ENCODE measurements at places on chromosomes 5 and 9.

GRCh38 chr9:37818849-37819248 lies 18.3 kb downstream of the DCAF10 start:
- DNase-seq, result no peak

DNA sequence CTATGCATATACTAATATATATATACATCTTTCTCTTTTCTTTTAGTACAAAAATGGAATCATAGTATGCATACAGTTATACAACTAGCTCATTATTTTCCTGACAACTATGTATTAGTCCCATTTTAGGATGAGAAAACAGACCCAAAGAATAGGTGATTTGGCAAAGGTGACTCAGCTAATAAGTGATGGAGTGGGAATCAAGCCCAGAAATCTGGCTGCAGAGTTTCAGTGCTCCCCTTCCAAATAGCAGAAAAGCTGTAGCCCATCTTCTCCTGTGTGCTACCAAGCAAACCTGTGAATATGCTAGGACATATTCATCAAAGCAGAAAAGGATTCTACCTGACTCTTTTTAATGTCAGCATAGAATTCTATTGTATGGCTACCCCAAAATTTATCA lies 114.7 kb downstream of the ARL15 start:
- no peak for DNase-seq

DNA sequence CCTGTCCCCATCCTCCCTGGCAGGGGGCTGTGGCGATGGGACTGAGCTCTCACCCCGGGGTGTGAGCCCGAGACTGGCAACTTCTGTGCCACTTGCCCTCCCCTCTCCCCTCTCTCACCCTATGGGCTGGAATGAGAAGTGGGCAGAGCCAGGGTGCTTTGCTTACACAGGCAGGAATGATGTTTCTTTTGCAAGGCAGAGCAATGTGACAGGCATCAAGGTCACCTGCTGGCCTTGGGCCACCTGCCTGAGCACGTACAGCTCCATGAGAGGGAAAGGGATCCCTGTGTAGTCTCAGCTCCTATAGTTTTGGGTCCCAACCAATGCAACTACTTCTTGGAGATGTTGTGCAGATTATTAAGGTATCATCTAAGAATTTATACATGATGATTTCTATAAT lies 252.8 kb upstream of the DAP start:
- no peak for DNase-seq

GRCh38 chr5:109996246-109996645 lies 306.5 kb downstream of the MAN2A1 start:
- DNase-seq, result no peak

DNA sequence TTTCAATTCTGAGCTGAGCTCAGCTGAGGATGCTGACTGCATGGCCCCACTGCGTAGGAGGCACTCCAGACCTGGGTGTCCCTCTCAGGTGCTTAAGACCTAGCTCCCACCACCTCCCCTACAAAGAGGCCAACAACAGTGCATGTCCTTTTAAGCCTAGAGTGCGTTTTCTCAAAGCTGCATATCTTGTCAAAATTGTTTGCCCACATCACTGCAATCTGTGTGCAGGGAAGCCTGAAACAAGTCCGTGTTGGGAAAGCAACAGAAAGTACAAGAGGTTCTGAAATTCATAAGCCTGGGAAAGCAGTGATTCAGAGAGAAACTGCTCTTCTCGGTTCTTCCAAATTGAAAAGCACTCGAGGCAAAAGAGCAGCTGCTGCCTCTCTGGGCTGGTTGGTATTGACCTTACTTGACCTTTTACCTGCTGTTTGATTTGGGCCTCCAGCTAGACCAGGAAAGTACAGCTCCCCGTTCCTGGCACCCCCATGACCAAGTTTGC lies 238.4 kb downstream of the NR2F1-AS1 start:
- DNase-seq, result no peak

GRCh38 chr5:58088941-58089340 lies 370.9 kb downstream of the PLK2 start:
- DNase-seq, result no peak

DNA sequence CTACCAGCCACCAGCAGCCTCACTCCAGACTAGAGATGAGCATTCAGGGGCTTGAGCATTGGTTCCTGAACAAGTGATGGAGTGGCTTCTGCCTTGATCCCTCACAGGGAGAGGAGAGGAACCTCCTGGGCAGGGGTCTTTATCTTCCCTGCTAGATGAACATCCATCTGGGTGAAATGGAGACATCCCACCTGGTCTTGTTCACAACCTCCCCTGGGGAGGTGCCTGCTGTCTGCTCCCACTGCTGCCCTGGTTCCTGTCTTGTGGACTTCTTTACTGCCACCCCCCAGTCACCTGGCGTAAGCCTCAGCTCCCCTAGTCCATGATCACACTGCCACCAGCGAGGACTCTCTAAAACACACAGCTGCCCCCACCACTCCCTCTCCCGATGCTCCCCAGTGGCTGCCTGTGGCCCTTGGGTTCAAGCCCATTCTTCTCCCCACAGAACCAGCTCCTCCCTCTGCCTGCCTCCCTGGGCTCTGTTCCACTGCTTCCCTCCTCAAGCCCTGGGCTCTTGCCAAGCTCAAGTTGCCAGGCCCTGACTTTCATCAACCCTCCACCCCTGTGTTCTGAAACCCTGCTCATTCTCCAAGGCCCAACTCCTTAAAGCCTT lies 51.5 kb downstream of the COL15A1 start:
- no peak for DNase-seq

DNA sequence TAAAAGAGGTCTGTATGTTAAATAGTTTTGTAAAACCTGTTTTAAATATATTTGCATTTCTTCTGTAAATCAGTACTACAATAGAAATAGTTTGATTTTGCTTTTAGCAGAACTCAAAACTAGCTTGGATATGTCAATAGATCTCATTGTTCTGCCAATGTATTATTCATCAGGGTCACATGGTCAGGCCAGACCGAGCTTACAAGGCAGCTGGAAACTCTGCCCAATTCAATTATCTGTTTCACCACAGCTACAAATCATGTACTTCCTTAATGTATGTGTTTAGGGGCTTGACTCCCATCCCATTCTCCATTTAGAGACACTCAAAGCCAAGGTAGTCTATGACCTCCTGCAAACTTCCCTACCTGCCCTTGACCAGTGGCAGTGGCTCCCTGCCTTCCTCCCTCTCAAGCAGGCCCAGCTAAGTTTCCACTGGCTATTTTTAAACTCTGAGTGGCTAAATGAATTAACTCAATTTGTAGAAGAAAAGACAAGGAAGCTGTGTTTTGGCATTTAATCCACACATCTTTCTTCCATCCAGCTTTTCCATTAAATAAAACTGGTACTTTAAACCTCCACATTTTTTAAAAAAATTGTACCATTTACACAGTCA lies 46.4 kb upstream of the SELENOP start:
- no peak for DNase-seq

DNA sequence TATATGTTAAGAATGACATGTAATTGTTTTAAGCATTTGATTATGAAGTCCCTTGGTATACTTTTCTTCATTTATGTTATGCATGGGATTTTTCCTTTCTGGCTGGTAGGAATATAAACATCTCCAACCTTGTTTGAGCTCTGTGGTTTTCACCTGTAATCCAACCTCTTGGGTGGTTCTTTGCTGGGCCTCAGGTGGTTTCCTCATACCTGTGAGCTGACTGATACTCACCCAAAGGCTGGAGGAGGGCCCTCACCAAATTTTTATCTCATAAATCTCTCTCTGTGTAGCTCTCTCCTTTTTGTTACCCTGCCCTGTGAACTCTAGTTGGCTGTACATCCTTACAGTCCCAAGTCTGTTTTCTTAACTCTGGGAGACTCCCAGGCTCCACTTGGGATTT lies 39.8 kb upstream of the C6 start:
- DNase-seq, result no peak

DNA sequence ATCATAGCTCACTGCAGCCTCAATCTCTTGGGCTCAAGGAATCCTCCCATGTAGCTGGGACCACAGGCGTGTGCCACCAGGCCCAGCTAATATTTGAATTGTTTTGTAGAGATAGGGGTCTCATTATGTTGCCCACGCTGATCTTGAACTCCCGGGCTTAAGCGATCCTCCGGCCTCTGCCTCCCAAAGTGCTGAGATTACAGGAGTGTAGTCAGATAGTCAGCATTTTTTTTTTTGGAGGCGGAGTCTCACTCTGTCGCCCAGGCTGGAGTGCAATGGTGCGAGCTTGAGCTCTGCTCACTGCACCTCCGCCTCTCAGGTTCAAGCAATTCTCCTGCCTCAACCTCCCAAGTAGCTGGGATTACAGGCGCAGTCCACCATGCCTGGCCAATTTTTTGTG lies 1.6 kb upstream of the SAR1B start:
- no peak for DNase-seq

DNA sequence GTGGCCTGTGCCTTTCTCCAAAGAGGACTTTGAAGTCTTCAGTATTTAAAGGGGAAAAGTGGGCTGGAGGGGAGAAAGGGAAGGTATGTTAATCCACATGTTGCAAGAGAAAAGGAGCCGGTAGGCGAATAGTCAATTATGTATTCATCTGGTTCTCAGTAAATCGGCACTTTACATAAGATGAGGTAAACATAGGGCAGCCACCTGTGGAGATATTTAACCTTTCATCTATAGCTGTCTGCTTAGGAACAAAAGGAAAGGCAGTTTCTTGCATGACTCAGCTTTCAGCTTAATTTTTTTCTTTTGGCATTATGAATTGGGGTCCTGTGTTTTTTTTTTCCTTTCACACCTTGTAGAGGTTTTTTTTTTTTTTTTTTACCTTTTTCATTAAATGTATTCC lies 42.2 kb downstream of the FGD3 start:
- DNase-seq, result no peak

- no peak for DNase-seq
Observed at GRCh38 chr9:33476503-33476902, 2.8 kb upstream of the NOL6 start.

- DNase-seq, result no peak
Observed at GRCh38 chr5:55935371-55935770, 59.4 kb downstream of the IL6ST start.

- no peak for DNase-seq
Observed at GRCh38 chr5:135186662-135187522, 152.9 kb upstream of the PITX1 start.

- no peak for DNase-seq
Observed at GRCh38 chr5:95887977-95888376, 65.5 kb upstream of the GLRX start.

- DNase-seq, result no peak
Observed at GRCh38 chr9:16653491-16654399, 216.7 kb downstream of the BNC2 start.

DNA sequence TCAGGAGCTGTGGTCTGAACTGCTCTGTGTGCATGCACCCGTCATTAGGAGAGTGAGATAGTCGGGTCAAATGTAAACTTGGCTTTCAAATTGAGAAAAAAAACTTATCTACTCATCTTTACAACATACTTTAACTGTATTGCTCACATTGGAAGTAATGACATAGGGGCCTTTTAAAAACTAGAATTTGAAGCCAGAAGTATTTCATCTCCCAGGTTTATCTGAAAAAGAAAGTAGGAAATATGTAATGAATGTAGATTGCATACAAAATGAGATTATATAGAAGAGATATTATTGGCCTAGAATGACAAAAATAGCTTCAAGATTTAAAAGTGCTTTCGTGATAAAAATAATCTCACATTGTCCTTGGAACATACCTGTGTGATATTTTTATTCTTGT lies 24.3 kb downstream of the RGS7BP start:
- DNase-seq, result no peak

DNA sequence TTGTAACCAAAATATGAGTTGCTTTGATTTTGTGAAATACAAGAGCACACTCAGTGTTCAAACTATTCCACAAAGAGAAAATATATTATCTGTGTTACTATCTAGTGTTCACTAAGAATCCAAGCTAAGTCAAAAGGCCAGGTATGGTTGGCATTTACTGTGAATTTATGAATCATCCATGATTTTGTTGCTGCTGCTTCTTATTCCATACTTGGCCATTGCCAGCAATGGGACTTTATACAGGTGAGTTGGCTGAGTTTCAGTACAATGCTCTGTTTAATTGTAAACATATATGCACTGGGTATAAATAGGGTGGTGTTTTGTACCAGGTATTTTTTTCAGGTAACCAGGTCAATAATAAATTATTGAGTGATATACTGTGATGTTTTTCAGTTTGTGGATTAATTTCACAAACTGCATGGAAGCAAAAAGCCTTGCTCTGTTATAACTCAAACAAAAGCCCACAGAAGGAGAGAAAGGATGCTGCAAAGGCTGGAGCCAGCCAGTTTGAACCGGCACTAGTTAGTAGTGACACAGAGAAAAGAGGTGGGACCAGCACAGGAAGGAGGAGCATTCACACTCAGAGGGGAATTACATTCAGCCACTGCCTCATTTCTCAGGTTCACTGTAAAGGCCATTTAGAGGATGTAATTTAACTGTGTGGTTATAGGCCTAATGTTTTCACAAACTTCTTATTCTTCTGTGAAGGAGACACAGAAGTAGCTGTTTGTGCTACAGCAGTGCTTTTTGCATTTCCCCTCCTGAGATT lies 381.8 kb downstream of the ADGRV1 start:
- no peak for DNase-seq

DNA sequence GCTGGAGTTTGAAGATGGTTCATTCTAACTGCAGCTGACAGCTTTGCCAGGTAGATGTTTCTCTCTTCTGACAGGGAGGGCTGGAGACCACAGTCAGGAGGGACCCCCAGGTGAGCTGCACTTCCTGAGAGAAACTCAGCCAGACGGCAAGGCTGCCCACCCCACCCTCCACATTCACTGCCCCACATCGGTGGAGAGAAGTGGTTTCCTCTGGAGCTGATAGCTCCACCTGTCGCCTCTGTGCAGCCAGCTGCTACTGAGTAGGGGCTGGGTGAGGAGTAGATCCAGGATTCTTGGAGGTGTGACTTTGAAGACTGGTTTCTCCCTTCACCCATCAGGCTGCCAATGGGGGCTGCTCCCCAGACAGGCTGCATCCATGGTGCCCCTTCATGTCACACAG lies 175.0 kb downstream of the CARTPT start:
- no peak for DNase-seq

GRCh38 chr9:116032683-116033440 lies 120.7 kb upstream of the PAPPA start:
- DNase-seq, result no peak

DNA sequence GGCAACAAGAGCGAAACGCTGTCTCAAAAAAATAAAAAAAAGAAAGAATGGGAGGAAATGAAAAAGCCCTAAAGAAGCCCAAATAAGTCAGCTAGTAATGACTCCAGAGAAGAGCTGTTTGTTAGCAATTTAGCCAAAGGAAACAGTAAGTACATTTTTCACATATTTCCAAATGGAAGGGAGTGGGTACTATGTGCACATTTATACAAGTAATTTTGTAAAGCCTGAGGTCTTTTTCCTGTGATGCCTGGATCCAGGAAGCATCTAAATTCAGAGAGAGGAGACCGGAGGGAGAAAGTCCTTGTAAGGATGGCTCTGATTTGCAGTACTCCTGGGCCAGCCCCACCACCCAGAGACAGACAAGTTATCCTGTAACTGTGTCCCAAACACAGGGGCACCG lies 14.7 kb downstream of the FBP1 start:
- DNase-seq, result no peak

- DNase-seq, result no peak
Observed at GRCh38 chr9:136372561-136373299, 739 bp downstream of the CARD9 start.

All from RWPE2 (cell line).